ENCODE measurements at places on chromosomes 6 and 20.

DNA sequence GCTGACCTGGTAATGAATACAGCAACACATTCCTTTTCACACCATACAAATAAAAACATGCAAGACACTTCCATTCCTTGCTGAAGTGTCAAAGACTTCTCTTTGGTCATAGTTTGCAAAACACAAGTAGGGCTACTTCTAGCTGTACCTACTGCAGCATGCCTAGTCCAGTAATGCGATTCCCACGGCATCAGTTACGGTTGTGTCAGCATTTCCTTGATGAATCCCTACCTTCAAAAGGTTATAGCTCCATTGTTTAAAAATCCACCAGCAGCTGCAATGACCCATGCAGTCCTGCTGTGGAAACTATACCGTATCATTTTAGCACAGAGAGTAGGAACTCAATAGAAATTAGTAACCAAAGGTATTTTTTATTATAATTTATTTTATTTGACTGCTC lies 1371.5 kb downstream of the EPHA7 start:
- DNase-seq: no peak

GRCh38 chr6:104218116-104218515 lies 641.6 kb downstream of the HACE1 start:
- DNase-seq: no peak

DNA sequence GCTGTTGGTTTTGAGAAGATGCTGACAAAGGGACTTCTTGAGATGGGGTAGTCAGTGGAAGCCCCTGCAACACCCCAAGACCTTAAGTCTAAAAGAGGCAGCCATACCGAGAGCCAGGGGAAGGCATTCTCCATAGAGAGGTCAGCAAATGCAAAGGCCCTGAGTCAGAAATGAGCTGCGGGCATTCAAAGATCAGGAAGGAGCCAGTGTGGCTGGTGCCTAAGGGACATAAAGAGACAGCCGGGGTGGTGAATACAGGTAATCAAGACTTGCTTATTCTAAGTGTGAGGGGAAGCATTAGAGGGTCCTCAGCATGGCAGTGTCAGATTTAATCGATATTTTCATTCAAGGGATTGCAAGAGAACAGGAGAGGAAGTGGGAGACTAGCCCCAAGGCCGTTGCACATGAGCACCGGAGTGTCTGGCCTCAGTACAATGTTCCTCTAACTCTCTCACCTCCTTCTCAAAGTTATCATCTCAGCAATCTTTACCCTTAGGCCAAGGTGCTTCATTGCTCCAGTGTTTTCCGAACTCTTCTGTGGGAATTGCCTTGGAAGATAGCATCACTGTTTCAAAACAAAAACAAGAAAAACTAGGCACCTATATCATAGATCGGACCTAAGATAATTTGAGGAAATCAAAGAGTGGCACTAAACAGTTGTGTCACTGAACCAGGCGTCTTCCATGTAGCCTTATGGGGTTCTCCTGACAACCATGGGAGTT lies 173.2 kb downstream of the DOK5 start:
- DNase-seq: no peak

DNA sequence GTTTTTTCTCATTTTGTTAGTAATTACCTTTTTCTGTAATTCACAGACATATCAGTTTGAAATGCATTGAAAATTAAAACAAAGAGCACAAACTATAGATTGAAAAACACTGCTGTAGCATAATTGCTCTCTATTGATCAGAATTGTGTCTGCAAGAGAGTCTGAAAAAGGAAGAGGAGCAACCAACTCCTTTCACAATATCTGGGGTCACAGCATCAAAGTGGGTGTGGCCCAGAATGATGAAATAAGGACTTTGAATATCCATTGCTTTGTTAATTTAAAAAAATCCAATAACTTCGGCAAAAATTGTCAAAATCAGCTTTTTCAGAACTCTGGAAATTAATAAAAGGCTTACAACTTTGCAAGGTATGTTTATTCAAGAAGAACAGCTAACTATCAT lies 99.2 kb downstream of the MYLK4 start:
- DNase-seq: peak; percentile 66

- no peak for DNase-seq
Observed at GRCh38 chr20:49539481-49540231, 28.3 kb downstream of the PTGIS start.

DNA sequence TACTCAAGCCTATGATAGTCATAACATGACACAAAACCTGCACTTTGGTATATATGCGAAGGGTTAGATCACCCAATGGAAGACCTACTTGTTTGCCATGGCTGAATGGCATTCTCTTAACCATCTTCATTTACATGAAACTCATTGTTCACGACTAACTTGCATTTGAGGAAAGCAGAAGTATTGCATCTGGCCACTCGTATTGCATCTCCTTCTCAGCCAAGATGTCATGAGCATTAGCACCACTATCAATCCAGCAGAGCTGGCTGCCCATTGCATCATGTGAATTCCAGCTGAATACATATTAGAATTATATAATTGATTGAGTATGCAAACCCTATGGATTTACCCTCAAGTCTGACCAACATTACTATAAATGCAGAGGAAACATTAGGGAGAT lies 390.2 kb downstream of the LAMA2 start:
- no peak for DNase-seq

- DNase-seq: no peak
Observed at GRCh38 chr20:47861116-47861515, 75.8 kb upstream of the SULF2 start.
